ENCODE measurements at places on chromosomes 7 and 10.

- peak; percentile 48 for DNase-seq
These were observed 27.7 kb upstream of the PRKCQ start for GRCh38 chr10:6607778-6608177.

GRCh38 chr10:122526892-122527291, 33.7 kb upstream of the DMBT1 start:
- DNase-seq = no peak

DNA sequence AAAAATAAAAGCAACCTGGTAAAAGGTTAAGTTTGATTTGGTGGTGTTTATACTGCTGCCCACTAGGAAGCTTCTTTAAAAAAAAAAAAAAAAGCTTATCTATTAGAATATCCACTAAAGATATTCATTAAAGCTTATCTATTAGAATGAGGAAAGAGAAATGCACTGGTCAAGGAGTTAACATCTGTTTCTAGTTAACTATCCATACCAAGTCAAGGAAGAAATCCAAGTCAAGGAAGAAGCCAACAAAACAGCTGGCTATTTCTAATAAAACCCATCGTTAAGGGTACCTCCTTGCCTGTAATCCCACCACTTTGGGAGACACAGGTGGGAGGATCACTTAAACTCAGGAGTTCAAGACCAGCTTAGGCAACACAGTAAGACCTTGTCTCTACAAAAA, 82.6 kb downstream of the JMJD1C start:
- no peak for DNase-seq

DNA sequence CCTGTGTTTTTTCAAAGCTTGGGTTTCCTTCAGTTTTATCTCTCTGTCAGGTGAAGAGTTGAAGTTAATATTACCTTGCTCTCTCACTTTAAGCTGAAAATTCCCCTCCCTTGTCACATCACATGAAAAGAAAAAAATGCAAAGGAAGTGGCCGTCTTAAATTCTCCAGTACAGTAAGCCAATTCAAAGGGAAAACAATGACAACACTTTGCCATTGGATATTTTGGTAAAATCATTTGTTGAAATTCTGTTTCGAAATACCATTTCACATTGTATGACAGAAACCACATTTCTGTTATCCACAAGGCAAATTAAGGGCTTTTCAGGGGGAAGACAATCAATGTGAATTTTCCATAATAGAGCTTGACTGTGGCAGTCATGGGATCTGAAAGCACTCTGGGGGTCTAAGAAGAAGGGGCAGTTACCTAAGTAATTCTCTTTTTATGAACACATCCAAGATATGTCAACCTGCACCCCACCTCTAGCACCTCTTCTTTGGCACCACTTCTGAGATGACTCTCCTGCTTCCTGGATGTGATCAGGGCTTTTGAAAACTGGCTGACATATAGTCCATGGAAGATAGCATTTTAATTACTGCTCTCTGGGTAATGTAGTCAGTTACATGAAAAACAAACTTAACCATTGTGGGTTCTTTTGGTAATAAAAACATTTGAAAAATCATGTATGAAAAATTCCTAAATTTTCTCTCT, 63.8 kb downstream of the ENTPD1 start:
- DNase-seq = no peak

DNA sequence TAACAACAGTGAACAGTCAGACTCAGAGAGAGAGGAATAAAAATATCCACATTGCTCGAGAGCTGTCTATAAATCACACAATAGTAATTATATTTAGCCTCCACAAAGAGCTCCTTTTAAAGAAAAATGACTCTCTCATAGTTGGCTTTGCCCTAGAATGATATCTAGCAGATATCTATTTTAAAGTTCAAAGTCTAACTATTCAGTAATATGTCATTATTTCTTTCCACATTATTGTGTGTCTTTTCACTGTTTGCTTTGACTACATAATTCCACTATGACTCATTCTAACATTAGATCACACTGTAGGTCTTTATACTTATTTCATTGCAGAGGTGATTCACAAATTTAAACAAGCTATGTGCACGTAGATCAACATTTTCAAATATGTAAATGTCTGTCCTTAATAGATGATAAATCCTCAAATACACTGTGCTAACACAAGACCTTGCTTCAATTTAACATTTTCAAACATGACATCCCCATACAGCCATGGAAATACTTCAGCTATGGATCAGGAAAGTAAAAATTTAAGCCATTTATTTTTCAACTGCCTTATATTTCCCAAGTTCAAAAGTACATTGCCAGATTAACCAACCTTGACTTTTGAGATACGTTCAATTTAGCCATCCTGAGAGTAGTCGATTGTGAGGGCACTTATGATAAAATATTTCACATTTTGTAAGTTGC, 99.9 kb upstream of the AKR1E2 start:
- DNase-seq = peak; percentile 65

DNA sequence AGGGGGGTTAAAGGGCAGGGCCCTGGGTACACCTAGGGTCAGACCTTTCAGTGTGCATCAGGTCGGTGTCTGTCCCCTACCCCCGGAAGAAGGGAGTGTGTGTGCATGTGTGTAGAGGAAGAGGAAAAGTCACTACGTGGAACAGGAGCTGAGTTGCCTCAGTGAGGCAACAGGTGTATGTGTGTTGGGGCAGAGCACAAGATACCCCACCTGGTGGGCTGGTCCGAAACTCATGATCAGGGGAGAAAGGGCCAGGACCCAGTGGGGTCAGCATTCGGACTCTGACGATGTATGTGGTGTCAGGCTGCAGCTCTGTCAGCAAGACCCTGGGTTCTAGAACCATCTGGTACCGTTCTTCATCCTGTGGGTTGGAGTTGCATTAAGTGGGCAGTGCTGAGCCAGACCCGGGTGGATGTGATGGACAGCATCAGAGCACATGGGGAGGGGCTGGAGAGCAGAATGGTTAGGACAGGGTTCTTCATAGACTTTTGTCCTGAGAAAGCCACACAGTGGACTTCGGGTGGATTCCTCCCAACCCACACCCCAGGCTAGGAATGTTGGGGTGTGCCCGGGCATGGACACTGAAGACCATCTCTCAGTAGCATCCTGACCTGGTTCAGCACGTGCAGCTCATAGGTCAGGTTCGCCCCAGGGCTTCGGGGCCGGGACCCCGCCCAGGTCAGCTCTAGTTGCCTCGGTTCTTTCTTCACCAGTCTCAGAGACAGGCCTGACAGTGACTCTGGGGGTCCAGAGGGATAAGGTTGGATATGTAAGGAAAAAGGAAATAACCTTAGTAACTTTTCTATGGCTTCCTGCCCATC, 10.7 kb downstream of the EPHA1 start:
- no peak for DNase-seq

- DNase-seq = peak; percentile 95
These were observed 26.0 kb upstream of the MALSU1 start for GRCh38 chr7:23273141-23273599.

DNA sequence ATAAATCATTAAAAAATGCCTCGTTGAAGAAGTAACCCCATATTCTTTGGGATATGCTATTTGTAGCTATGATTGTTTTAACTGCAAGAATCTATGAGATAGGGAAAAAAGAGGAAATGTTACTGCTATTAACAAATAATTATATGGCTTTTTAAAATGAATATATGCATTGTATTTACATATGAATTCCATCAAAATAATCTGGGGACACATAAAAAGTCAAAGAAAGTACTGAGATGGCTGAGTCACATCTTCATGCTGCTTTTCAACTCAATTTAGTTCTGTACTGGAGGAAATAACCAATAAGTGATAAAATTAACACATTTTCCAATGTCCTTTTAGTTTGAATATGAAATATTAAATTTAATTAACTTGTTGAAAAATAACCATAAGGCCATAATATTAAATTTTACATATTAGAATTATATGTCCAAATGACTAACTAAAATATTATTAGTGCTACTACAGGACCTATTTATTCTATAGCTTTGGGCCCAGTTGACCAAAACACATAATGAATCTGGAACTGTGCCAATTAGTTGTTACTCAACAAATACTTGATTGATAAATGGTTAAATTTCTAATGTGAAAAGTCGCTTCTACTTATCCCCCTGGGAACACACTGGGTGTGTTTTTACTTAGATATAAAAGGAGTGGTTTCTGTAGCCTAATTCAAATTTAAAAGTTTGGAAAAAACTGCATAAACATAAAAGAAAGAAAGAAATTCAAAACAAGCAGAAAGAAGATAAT, 214.6 kb upstream of the PFKP start:
- no peak for DNase-seq
